ENCODE measurements at places on chromosomes 11 and 22.

DNA sequence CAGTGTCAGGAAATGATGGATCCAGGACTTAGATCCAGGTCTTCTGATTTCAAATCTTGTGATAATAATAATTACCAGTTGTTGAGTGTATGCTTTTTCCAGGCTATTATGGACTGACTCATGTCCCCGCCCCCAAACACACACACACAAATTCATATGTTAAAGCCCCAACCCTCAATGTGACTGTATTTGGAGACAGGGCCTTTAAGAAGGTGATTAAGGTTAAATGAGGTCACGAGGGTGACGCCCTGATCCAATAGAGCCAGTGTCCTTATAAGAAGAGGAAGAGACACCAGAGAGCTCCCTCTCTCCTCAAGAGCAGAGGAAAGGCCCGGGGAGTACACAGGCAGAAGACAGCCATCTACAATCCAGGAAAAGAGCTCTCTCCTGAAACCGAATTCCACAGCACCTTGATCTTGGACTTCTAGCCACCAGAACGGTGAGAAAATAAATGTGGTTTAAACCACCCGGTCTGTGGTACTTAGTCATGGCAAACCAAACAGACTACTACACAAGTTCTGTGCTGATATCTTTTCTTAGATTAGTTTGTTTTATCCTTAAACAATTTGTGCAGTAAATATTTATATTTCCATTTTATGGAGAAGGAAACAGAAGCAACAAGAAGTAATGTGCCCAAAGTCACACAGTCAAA lies 8.2 kb downstream of the TMPRSS5 start:
- peak; percentile 37 for DNase-seq

- no peak for DNase-seq
These were observed 147.6 kb upstream of the MPPED2 start for GRCh38 chr11:30733748-30734147.

DNA sequence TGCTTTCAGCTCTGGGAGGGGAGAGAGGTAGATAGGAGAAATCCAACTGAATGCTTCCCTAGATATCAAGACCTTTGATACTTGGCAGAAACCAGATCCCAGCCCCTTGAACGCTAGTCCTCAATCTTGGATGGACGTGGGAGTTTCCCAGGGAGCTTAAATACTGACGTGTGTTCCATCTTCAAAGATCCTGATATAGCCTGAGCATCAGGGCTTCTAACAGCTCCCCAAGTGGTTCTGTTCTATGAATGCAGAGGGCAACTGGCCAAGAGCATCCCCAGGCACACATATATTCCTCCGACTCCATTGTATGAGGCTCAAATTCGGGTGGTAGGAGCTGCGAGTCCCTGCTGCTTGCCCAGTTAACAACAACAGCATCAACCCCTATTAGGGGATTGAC lies 8.7 kb upstream of the ACCS start:
- no peak for DNase-seq

DNA sequence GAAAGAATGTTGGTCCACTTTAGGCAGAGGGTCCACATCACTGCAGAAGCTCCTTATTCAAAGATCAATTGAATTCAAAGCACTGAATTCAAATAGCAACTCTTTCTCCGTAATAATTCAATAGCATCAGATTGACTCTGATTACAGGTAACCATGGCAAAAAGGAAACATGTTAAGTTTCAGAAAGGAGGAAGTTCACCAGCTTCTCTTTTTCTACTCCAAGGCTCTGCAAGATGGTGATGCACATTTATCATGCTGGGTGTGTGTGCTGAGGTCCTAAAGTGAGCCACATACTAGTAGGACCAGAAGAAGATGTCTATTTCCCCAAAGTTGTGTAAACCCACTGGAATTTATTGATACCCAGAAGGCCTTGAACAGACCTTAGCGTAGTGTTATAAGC lies 18.0 kb upstream of the DRD2 start:
- peak; percentile 15 for DNase-seq

GRCh38 chr11:69380451-69380901 lies 86.5 kb downstream of the MYEOV start:
- no peak for DNase-seq

DNA sequence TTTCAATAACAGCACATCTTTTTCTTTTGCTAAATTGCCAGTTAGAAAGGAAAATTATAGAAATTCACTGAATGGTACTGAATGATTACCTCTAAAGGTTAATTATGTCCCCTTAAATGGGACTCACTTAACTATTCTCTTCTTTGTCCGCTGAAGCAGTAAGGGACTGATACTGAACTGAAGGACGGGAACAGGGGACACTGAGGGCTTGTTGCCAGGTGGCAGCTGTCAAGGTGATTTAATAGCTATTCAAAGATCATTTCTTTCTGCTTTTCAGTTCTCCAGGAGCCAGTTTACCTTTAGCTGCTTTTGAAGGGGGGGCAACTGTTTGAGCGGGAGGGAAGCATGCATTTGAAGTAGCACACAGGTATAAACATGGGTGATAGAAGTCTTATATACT lies 325.4 kb upstream of the CCDC90B start:
- DNase-seq, result no peak

GRCh38 chr11:74634537-74634936 lies 42.2 kb downstream of the POLD3 start:
- DNase-seq, result no peak

- peak; percentile 79 for DNase-seq
These were observed 103.1 kb downstream of the NAT10 start for GRCh38 chr11:34208266-34209135.

- no peak for DNase-seq
These were observed 40.4 kb downstream of the RRAS2 start for GRCh38 chr11:14318581-14318981.

GRCh38 chr11:11416502-11416901 lies 63.5 kb upstream of the CSNK2A3 start:
- DNase-seq, result peak; percentile 60

GRCh38 chr11:93407777-93408401 lies 77.3 kb downstream of the DEUP1 start:
- DNase-seq, result peak; percentile 22

DNA sequence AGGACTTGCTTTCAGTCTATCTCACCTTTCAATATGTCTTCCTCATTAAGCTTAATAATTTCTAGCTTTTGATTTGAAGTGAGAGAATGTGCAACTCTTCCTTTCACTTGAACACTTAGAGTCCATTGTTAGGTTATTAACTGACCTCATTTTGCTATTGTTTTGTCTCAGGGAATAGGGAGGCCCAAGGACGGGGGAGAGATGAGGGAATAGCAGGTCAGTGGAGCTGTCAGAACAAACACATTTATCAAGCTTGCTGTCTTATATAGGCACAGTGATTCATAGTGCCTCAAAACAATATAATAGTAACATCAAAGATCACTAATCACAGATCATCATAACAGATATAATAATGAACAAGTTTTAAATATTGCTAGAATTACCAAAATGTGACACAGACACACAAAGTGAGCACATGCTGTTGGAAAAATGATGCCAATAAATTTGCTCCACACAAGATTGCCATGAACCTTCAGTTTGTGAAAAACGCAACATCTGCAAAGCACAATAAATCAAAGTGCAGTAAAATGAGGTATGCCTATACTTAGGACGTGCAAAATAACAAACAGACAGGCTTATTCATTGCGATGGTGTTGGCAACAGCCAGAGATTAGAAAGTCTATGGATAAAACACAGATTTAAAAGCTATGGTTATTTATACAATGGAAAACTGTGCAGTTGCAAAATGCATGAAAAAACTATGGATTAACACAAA lies 106.3 kb upstream of the TEAD1 start:
- no peak for DNase-seq

- peak; percentile 70 for DNase-seq
These were observed at the start of gene NCR3LG1 for GRCh38 chr11:17351510-17352176. TSS of gene NCR3LG1 (plus strand) at chr11:17351800. CDS start at chr11:17351970, 170 bp downstream.

GRCh38 chr22:47048123-47049077 lies 285.9 kb downstream of the TBC1D22A start:
- DNase-seq, result no peak

GRCh38 chr11:61887839-61888494 lies 3.4 kb downstream of the FADS3 start:
- DNase-seq, result no peak

GRCh38 chr11:83403691-83404389 lies 117.7 kb upstream of the CCDC90B start:
- DNase-seq, result no peak

GRCh38 chr11:119100994-119101758 lies 477 bp downstream of the DPAGT1 start:
- DNase-seq, result no peak

DNA sequence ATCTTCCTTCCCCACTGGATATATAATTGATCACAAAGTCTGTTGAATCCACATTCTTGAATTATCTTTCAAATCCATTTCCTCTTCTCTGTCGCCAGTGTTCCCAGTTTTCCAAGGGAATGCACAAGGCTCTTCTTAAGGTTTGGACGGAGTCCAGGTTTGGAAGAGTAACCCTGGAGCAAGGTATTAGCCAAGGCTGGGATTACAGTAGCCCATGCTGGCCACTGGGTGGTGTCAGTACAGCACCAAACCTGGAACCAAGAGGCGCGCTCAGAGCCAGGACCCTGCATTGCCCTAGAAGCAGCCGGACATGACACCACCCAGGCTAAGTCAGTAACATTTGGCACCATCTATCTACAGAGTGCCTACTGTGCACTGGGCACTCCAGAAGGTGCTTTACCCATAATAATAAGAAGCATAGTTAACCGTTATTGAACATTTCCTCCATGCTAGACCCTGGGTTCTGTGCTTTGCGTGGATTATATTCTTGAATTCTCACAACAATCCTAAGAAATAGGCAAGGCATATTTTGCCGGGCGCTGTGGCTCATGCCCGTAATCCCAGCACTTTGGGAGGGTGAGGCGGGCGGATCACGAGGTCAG lies 48.0 kb upstream of the CLPB start:
- peak; percentile 67 for DNase-seq

- DNase-seq, result no peak
These were observed 385.1 kb upstream of the CCDC90B start for GRCh38 chr11:83671289-83671688.

- no peak for DNase-seq
These were observed 257.1 kb upstream of the TENM4 start for GRCh38 chr11:79697905-79698304.

- no peak for DNase-seq
These were observed 1.9 kb upstream of the RFPL3 start for GRCh38 chr22:32355760-32356159.

DNA sequence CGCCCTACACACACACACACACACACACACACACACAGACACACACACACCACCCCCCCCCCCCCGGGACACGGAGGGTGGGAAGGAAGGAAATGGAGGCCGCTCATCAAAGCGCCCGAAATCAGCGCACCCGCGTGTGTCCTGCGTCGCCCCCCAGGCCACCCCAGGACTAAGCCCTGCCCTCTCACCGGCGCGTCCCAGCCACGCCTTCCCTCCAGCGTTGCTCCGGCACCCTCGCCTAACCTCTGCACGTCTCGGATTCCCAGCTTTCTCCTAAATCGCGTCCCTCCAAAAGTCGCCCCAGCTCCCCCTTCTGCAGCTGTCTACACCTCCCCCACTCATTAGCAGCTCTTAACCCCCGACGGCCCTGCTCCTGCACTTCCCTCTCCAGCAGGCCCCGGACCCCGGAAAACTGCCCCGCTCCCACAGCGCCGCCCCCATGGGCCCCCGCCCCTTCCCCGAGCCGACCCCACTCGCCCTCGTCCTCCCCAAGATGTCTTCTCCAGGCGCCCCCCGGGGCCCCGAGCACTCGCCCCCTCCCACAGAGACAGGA lies 557 bp downstream of the PACSIN2 start:
- DNase-seq, result peak; percentile 40

DNA sequence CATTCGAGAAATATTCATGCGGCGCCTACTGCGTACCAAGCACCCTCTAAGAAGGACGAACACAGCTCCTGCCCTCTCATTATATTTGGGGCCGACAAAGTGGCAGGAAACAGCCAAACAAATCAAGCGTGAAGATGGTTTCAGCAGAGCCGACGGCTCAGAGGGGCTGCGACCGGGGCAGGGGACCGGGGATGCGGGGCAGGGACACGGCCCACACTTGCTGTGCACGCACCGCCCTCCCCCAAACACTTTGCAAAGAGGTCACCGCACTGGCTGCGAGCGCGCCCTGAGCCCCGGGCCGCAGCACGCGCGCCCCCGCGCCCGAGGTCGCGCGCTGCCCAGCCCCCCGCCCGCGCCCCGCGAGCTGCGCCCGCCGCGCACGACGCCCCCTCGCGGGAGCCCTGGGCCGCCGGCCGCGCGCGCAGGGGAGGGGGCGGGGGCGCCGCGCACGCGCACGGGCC lies 255 bp upstream of the SYNGR1 start:
- DNase-seq, result no peak

DNA sequence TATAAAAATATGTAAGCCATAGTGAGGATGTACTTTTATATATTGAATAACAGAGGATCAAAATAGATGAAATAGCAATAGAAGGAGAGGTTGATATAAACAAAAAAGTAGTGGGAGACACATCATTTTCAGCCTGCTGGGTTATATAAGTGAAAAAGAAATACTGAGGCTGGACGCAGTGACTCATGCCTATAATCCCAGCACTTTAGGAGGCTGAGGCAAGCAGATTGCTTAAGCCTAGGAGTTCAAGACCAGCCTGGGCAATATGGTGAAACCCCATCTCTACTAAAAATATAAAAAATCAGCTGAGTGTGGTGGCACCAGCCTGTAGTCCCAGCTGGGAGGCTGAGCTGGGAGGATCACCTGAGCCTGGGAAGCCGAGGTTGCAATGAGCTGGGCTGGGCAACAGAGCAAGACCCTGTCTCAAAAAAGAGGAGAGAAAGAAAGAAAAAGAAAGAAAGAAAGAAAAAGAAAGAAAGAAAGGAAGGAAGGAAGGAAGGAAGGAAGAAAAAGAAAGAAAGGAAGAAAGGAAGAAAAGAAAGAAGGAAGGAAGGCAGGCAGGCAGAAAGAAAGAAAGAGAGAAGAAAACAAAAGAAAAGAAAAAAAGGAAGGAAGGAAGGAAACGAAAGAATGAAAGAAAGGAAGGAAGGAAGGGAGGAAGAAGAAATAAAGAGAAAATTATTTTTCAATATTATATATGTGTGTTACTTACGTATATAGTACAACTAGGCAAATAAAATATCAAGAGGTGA lies 7.0 kb upstream of the P2RY2 start:
- peak; percentile 47 for DNase-seq

DNA sequence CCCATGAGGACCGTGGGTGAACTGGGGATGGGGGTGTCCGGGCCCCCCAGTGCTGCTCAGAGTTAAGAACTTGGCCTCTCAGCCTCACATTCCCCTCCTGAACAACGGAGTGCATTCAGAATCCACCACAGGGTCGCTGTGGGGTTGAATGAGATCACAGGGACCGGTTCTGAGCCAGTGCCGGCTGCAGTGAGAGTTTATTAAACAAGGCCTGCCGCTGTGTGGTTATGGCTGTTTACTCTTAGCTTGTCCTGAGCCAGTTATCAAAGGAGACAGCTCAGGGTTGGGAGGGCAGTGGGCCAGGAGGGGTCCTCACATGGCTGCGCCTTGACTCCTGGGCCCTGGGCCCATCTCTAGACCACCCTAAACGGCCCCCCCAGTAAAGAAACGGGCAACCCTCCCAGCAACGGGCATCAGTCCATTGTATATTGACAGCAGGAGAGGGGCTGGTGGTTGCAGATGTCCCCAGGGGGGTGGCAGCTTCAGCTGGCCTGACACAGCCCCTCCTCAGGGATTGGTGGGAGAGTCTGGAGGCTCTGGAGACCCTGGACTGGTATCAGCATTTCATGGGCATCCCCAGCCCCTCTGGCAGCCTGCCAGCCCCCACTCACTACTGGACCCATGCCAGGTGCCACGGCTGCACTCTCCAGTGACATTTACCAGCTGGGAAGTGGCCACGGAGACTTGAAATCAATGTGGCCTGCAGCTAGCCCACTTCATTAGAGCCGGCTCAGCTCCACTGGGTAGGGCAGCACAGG lies 15.1 kb upstream of the CABP7 start:
- DNase-seq, result no peak
